ENCODE measurements at places on chromosomes 4 and X. TPM values are rescaled to one million over a fixed set of nuclear protein-coding genes. Genes with fewer than 3 reads are reported as not detected.

Gene PLXNB3
- total RNA-seq: 11.2 TPM

DNA sequence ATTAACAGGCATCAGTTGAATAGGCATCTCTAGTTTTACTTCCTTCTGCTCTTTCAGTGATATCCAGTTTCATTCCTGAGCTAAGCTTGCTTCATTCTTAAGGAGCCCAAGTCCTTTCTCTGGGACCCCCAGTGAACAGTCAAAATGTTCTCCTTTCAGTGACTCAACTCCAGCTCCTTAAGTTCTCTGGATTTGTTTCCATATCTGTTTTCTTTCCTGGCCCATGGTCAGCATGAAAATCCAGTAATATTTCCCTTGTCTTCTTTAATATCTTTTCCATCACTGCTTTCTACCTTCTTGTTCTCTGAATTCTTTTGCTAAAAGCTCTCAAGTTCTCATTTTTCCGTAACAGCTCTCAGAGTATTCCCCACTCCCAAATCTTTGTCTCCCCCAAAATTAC is 25.5 kb downstream of the ADGRL3 start:
- DNase-seq: no peak

DNA sequence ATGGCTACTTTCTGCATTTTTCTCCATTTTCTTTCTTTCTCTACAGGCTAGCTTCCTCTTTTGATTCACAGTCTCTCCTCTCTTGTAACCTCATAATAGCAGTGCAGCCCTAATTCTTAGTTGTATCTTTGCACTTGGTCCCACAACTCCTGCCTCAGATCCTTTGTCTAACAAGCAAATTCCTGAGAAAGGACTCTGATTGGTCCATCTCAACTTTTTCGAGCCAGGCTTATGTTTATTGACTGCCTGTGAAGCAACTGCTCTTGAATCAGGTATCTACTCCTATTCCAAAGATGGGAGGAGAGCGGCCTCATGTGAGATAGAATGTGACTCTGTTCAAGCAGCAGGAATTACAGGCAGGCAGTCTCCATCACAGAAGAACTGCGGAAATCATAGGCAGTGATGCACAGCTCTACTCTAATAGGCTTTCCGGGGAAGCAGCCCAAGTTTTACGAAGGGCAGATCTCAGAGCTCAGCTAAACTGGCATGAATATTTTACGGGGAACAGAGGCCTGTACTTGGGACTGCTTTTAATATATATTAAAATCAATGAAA is 123.5 kb downstream of the GABRB1 start:
- DNase-seq: no peak

DNA sequence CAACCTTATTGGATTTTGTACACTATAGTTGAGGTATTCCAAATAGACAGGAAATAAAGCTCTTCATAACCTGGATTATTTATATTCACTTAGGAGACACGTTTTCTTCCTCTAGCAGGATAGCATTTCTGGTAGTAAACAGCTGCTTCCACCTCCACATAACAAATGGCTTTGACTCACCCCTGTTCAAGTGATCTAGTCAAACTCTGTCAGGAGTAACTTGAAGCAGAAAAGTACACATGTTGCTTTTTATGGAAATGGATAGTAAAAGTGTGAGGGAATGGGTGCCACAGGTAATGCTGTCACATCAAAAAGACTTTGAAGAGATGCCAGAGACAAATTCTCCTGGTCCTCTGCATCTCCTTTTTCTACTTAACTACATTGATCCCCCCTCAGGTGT is 258.7 kb upstream of the SLC7A11 start:
- no peak for DNase-seq

- DNase-seq: no peak
These were observed 13.0 kb upstream of the SOWAHD start for GRCh38 chrX:119745283-119745848.

- no peak for DNase-seq
These were observed 39.6 kb downstream of the PTCHD1 start for GRCh38 chrX:23374291-23374690.

Measured in endothelial cell (in vitro differentiated cells).